ENCODE measurements at places on chromosomes 5 and 9. TPM values are rescaled to one million over a fixed set of nuclear protein-coding genes. Genes with fewer than 3 reads are reported as not detected.

DNA sequence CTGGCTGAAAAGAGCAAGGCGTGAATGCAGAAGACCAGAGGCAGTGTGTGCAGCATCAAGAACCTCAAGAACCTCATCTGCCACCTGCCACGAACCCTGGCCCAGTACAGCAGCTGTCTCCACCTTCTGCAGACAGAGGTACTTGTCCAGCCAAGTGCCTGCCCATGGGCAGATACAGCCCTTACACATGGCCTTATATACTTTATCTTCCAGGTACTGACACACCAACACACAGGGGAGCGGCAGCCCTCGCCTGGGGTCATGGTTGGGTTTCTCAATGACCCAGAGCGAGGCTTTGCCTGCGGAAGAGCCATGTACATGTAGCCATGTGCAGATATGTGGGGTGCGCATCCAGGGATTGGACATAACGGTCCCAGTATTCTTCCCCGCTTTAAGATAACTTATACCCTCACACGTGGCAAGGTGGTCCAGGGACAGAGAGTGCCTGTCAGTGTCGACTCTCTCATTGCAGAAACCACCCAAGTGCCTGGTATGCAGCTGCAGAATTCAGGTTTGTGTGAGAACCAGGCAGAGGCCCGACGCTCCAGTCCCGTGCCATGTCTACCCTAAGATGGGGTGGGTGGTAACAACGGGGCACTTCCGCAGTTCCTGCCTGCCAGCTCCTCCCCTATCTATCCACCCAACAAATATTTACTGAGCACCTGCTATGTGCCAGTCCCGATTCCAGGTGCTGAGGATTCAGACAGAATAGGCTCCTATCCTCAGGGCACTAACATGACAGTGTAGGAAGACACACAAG is 206.9 kb downstream of the FSTL4 start:
- no peak for DNase-seq

DNA sequence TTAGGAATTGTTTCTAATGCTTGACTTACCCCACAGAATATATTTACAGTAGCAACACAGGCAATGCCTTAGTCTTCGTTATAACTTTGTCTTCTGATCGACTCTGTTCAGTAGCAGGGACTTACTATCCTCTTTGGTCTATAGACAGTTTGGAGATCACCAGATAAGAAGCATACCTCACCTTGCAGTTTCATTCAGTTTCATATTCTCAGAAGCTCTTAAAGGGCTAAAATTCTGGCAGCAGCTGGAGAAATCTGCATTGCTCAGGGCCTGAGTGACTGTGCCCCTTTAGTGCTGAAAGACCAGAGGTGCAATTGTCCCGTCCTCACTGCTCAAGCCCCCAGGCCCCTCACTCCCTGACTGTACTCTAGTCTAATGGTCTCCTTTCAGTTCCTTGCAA is 26.0 kb downstream of the ZBTB43 start:
- DNase-seq = no peak

- DNase-seq = no peak
These were observed 6.2 kb upstream of the PTCH1 start for GRCh38 chr9:95522871-95523370.

- DNase-seq = no peak
These were observed at the start of gene GRIN3A for GRCh38 chr9:101738566-101739183. TSS of gene GRIN3A (minus strand) at chr9:101738647. CDS start at chr9:101737979, 668 bp downstream.

DNA sequence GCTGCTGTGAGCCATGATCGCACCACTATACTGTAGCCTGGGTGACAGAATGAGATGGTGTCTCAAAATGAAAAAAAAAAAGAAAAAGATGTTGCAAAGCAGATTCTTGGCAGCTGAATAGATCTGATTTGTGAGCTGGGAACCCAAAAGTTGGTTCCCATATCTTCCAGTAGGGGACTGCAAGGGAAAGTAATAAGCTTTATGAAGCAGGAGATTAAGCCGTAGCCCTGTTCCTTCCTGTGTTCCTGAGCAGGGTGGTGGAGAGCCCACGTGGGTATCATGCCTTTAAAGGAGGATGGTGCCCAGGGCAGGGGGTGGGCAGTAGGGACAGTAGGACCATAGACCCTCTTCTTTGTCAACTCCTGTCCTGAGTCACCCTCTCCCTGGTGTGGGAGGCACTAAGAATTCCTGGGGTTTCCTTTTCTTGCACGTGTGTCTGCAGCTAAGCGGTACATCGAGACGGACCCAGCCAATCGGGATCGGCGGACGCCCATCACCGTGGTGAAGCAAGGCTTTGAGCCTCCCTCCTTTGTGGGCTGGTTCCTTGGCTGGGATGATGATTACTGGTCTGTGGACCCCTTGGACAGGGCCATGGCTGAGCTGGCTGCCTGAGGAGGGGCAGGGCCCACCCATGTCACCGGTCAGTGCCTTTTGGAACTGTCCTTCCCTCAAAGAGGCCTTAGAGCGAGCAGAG is 37.9 kb downstream of the STOM start:
- no peak for DNase-seq

DNA sequence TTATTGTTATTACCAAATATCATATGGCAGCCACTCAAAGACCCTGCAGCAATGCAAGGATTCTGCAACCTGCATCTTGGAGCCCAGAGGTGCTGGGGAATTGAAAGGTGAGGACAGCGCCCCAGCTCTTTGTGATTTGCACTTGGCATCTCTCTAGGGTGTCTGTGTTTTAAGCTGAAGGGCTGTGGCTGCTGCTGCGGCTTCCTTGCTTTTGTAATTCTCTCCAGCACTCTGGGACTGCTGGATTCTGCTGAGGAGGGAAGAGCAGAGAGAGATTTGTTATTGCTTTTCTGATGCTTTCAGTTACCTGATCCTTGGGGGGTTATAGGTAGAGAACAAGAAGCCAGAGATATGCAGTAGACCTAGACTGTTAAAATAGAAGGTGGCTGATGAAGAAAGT is 562.4 kb downstream of the EBF1 start:
- no peak for DNase-seq

DNA sequence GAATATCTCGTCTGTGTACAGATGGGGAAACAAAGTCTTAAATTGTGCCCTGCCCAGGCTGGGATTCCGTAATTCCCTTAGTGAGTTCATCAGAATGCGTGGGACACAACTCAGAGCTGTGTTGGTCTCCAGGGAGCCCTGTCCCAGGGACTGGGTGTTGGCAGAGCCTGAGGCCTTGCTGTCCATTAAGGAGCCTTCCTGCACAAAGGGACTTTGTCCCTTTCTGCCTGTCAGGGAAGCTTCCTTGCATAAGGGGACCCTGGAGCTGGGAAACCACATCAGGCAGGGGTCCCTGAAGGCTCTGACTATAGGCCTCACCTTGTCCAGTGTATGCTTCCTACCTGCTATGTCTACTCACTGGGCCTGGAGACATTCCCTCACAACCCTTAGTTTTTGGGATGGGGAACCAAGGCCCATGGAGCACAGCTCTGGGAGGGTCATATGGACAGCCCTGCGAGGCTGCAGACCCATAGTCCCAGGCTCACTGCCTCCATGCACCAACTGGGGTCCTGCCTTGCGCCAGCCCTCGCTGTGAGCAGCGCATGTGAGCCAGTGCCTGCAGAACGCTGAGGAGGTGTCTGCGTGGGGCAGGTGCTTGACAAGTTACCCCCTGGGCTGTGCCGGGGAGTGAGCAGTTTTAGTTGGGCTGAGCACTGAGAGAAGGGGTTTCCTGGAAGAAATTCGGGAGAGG is 1.6 kb downstream of the CARD19 start:
- no peak for DNase-seq

DNA sequence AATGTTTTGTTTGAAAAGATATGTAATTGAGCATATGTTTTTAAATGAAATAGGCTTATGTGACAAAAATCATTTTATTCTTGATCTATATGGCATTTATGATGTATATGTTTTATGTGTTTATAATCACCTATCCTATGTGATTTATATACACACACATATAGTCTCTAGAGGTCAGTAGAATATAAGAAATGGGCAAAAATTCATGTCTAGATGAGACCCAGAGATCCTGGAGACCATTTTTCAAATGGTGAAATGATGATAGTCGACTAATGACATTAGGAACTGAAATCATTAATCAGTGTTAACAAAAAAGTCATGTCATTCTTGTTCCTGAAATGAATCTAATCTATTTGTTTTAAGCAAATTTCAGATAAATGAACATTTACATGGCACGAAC is 709.2 kb upstream of the WWC1 start:
- no peak for DNase-seq

DNA sequence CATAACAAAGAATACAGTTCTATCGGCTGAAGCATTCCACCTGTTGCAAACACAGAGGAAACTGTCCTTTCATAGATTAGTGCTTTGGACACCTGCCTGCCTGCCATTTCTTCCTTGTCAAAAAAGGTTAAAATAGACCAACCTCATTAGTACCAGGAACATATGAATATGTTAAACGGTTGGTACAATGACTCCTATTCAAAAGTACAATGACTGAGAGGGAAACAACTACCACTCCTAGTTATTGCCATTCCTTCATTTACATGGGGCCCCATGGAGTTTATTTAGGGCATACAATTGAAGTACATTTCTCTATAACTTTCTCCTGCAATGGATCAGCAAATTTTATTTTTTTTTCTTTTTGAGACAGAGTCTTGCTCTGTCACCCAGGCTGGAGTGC is 77.4 kb upstream of the PIP5K1B start:
- DNase-seq = no peak

The POLR3G gene
- 1.3 TPM for total RNA-seq

The ZFP2 gene
- 2.3 TPM for total RNA-seq

The DDX4 gene
- not detected for total RNA-seq

The PELO gene
- total RNA-seq = 77.7 TPM

The ZNF354C gene
- total RNA-seq = 6.5 TPM
